ENCODE measurements at places on chromosomes 16 and 17. TPM values are rescaled to one million over a fixed set of nuclear protein-coding genes. Genes with fewer than 3 reads are reported as not detected.

GRCh38 chr16:72884573-72884972 lies 163.4 kb downstream of the ZFHX3 start:
- no peak overlapping the region for H3K4me3 ChIP-seq
- H3K36me3 ChIP-seq: peaks cover 6% of the 10 kb centered on the region
- no peak overlapping the region for H3K27ac ChIP-seq
- H3K4me1 ChIP-seq: no peaks in the 10 kb centered on the region
- no peak for DNase-seq
- no peaks in the 10 kb centered on the region for H3K27me3 ChIP-seq

GRCh38 chr17:39223907-39224777 lies 1.6 kb downstream of the STAC2 start:
- DNase-seq: no peak
- H3K27ac ChIP-seq: no peak overlapping the region
- H3K36me3 ChIP-seq: peaks cover 7% of the 10 kb centered on the region

DNA sequence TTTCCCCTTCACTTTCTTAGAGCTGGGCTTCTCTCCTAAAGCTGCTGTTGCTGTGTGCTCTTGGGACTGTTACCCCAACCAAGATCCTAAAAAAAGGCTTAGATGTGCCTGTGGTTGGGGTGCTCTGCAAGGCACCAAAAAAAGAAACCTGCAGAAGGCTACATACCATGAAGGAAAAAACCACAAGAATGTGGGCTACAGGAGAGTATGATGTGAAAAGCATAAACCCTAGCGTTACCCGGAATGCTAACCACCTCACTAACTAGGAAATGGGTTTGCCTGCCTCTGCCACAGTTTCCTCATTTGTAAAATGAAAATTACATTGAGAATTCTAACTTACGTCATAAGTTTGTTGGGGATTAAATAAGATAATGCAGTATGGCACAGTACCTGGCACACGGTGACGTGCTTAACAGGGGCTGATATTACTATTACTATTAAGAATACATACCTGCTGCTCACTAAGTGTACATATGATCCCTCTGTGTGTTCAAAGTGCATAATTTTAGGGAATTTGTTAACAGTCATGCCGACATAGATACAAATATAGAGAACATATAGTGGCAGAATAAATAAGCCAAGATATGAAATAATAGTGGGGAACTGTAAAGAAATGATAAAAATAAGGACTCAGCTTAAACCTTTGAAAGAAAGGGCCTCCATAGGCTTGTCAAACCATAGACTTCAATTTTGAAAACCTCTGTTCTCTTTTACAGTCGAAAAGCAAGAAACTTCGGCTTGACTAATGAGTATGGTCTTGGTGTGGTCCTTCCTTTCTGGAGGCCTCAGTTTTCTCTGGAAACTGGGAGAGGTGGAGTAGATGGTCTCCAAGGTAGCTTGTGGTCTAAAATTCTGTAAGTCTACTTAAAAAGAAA lies 177.8 kb upstream of the TBX2 start:
- DNase-seq: no peak
- H3K27ac ChIP-seq: no peak overlapping the region
- no peaks in the 10 kb centered on the region for H3K4me1 ChIP-seq
- H3K4me3 ChIP-seq: no peak overlapping the region

- no peak overlapping the region for H3K4me3 ChIP-seq
- H3K4me1 ChIP-seq: no peaks in the 10 kb centered on the region
- H3K27me3 ChIP-seq: peaks cover 97% of the 10 kb centered on the region
- no peak for DNase-seq
These were observed 166.6 kb upstream of the CIBAR2 start for GRCh38 chr16:85278839-85279238.

GRCh38 chr16:15572329-15573001 lies 70.5 kb downstream of the MARF1 start:
- H3K27ac ChIP-seq: peak overlapping the region; percentile 31
- peaks cover 7% of the 10 kb centered on the region for H3K36me3 ChIP-seq
- H3K4me1 ChIP-seq: peaks cover 25% of the 10 kb centered on the region
- H3K27me3 ChIP-seq: no peaks in the 10 kb centered on the region
- no peak overlapping the region for H3K4me3 ChIP-seq

GRCh38 chr17:78343543-78344201 lies 16.2 kb downstream of the SOCS3 start:
- peaks cover 70% of the 10 kb centered on the region for H3K4me1 ChIP-seq
- DNase-seq: peak; percentile 61
- no peaks in the 10 kb centered on the region for H3K27me3 ChIP-seq
- peak overlapping the region; percentile 62 for H3K4me3 ChIP-seq

Gene TBX2
- total RNA-seq: 0.15 TPM

DNA sequence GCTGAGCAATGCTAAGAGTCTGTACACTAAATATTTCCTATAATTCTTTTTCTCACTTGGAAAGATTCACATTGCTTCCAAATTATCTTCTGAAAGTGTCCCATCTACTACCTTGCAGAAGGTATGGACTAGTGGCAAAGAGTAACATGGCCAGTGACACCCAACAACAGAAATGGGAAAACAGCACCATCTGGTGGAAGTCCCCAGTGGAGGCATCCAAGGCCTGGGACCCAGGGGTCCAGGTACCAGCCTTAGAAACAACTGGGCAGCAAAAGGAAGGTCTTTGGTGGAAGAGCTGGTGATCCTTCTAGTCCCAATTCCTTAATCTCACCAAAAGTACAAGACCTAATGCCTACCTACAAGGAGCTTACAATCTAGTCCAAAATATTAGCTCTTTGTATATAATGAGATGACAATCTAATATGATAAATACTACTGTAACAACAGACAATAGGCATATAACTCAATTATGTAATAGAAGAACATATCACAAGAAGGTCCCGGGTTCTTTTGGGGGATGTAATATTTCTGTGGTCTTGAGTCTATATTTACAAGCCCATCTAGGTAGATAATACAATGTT lies 55.3 kb downstream of the SKAP1 start:
- H3K36me3 ChIP-seq: no peaks in the 10 kb centered on the region
- no peaks in the 10 kb centered on the region for H3K27me3 ChIP-seq
- DNase-seq: peak; percentile 80
- H3K4me1 ChIP-seq: no peaks in the 10 kb centered on the region
- no peak overlapping the region for H3K4me3 ChIP-seq
- H3K27ac ChIP-seq: no peak overlapping the region

DNA sequence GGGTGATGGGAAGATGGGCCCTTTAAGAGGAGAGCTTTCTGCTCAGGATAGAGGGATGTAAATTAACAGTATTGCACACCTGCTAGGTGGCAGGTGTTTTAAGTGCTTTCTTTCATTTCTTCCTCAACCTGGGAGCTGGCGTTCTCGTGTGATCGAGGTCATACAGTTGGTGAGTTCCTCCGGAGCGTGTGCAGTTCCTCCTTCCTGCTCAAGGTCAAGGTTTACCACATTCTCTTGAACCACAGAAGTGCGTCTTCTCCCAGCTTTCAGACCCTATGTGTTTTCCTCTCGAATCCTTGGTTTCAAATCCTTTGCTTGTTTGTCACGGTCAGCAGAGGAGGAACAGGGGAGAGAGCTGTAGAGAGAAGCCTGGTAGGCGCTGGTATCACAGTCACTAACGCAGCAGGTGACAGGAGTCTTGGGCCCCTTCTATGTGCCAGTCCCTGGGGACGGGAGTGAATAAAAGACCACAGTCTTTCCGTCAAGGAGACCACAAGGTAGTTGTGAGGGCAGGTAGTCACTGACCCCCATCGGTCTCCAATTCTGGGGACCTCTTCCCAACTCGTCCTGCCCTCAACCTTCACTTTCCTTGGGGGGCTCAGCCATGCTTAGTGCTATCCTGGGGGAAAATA lies 791 bp downstream of the DNAI2 start:
- H3K4me3 ChIP-seq: no peak overlapping the region
- peaks cover 2% of the 10 kb centered on the region for H3K36me3 ChIP-seq
- no peak for DNase-seq
- no peak overlapping the region for H3K27ac ChIP-seq

Gene PSME3
- total RNA-seq: 238 TPM

DNA sequence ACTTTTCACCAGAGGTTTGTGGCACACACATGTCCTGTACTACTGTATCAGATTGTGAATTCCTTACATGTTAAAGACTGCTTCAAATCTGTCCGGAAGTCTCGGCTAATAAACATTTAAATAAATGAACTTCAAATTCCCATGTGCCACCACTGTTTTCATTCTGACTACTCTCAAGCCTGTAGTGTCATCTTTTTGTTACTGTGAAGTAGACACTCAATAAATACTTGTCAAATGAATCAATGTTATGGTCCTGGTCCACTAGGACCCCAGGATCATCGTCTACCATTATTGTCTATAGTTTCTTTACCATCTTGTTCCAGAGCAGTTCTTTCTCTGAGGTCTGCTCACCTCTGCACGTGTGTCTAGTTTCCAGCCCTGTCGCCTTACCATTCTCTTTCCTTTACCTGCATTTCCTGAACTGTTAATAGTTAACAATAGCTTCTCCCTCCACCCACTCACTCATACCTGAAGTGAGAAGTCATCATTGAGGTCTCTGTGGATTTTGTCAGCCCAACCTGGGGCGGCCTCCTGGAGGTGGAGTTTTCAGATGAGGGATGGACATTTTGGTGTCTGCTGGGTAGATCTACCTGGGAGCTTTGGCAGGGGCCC lies 333.0 kb downstream of the SEC14L1 start:
- H3K36me3 ChIP-seq: peaks cover 71% of the 10 kb centered on the region
- H3K27ac ChIP-seq: peak overlapping the region; percentile 92
- H3K4me3 ChIP-seq: peak overlapping the region; percentile 60
- peak; percentile 74 for DNase-seq

- H3K27ac ChIP-seq: no peak overlapping the region
- H3K4me1 ChIP-seq: no peaks in the 10 kb centered on the region
- H3K36me3 ChIP-seq: no peaks in the 10 kb centered on the region
- no peaks in the 10 kb centered on the region for H3K27me3 ChIP-seq
- H3K4me3 ChIP-seq: no peak overlapping the region
These were observed 689.5 kb upstream of the RBFOX1 start for GRCh38 chr16:6643080-6643686.

GRCh38 chr16:11181242-11181898 lies 74.6 kb downstream of the SOCS1 start:
- H3K4me1 ChIP-seq: no peaks in the 10 kb centered on the region
- H3K27me3 ChIP-seq: no peaks in the 10 kb centered on the region
- no peak for DNase-seq

Gene TBC1D3D
- total RNA-seq: 4.7 TPM

DNA sequence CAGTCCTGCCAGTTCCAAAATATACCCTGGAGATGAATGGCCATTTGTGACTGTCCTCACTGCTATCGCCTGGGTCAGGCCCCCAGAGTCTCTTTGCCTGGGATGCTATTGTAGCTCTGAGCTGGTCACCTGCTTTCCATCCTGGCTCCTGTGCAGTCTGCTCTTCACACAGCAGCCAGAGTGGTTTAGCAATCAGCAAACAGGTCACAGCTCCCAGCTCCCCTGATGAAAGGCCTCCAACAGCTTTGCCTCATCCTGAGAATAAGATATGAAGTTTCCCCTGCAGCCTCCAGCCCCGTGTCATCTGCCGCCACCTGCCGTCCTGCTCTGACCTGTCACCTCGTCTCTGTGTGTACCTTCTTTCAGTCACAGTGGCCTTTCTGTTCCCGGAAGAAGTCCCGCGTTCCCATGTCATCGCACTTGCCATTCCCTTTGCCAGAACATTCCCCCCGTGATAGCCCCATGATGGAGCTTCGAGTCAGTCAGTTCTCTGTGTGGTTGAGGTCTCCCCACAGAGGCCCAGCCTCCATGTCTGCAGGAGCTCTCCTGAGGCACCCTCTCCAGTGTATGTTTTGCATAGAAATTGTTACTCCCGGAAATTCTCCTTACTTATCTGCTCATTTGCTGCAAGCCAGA lies 281.5 kb downstream of the SNX29 start:
- no peak overlapping the region for H3K4me3 ChIP-seq
- peaks cover 9% of the 10 kb centered on the region for H3K4me1 ChIP-seq
- peak; percentile 43 for DNase-seq

GRCh38 chr16:83128041-83128440 lies 501.3 kb downstream of the CDH13 start:
- no peak overlapping the region for H3K4me3 ChIP-seq
- no peaks in the 10 kb centered on the region for H3K4me1 ChIP-seq
- no peaks in the 10 kb centered on the region for H3K36me3 ChIP-seq
- DNase-seq: no peak
- no peak overlapping the region for H3K27ac ChIP-seq

Gene SMIM22
- total RNA-seq: 235 TPM

Gene PABPN1L
- not detected for total RNA-seq

GRCh38 chr16:57957673-57958392 lies 13.1 kb downstream of the CNGB1 start:
- H3K4me3 ChIP-seq: no peak overlapping the region
- no peak for DNase-seq
- peaks cover 73% of the 10 kb centered on the region for H3K27me3 ChIP-seq

- H3K27me3 ChIP-seq: no peaks in the 10 kb centered on the region
- H3K36me3 ChIP-seq: peaks cover 56% of the 10 kb centered on the region
- no peak for DNase-seq
- H3K4me1 ChIP-seq: peaks cover 72% of the 10 kb centered on the region
These were observed 25.8 kb downstream of the SAP30BP start for GRCh38 chr17:75692976-75693375.

Gene HAS3
- 33.2 TPM for total RNA-seq
